Amygdala (tissue), 56 donors: ENCODE measurements at places on chromosomes 4 and X.

GRCh38 chrX:154469880-154470279, 9.2 kb downstream of the LAGE3 start:
- no peak for DNase-seq

DNA sequence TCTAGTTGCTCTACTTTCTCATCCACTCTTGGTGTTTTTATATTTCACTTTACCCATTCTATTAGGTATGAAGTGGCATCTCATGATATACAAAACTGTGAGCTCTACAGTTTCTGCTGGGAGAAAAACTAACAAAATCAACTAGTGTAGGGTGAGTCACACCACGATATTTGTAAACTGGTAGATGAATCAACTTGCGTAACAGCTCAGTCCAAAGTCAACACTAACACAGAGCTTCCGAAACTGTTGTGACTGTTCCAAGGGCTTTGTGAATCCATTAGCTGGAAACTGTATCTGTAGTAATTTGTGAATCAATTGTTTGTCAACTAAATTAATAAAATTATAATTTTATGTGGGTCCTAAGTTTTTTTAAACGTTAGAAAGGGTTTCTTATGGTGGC, 119.8 kb upstream of the TSPAN5 start:
- DNase-seq, result no peak

- DNase-seq, result no peak
Observed at GRCh38 chr4:127623797-127624083, 9.0 kb upstream of the INTU start.

DNA sequence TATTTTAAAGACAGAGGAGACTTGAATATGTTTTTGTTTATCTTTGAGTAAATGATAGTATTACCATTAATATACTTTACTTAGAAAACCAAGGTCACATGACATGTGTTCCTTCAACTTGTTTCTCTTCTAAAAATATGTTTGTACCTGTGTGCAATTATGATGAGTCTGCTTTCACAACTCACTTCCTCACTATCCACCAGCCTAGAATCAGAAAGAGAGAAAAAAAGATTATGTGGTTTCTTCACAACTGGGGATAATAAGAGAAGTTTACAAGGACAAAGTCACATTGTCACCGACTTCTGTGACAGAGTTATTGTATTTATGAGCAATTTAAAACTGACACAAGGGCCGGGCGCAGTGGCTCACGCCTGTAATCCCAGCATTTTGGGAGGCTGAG, 1112.1 kb downstream of the RPA4 start:
- no peak for DNase-seq

DNA sequence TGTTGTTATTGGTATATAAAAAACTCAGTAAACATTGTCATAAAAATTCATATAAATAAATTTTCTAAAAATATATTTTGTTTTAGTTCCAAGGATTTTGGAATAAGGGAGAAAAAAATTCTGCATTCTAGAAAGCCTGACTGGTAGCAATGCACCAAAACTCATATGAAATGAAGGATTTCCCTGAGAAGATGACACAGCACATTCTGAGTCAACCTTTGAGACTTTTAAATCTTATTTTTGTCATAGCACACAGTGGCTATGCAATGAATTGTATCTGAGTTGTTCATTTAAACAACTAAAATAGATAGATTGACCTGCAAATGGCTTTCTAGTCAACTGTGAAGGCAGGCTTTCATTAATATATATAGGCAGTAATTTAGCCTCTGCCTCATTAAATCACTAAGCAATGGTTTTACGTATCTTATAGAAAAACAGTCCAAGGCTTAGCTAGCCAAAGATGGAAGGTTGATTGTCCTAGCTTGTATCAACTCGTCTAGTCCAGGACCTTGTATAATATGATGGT, 239.1 kb upstream of the NEIL3 start:
- DNase-seq, result no peak

GRCh38 chr4:137238456-137239162, 293.7 kb downstream of the PCDH18 start:
- no peak for DNase-seq

GRCh38 chr4:3386526-3386925, 55.2 kb upstream of the HGFAC start:
- DNase-seq, result no peak

DNA sequence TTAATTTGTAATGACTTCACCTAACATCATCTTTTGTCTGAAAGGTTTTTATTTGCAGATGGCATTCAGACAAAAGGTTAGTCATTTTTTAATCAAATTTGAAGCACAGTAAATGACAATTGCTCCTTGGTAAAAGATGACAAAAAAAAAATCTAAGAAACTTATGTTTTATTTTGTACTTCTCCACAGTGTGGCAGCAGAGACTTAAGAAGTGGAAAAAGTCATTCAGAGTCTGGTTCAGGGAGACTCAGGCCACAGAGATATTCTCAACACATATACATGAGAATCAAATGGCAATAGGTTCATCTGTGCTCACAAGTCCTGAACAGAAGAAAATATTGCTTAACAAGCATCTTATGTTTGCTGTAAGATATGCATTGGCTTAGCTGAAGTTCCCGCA, 436.2 kb downstream of the KCNIP4 start:
- no peak for DNase-seq

DNA sequence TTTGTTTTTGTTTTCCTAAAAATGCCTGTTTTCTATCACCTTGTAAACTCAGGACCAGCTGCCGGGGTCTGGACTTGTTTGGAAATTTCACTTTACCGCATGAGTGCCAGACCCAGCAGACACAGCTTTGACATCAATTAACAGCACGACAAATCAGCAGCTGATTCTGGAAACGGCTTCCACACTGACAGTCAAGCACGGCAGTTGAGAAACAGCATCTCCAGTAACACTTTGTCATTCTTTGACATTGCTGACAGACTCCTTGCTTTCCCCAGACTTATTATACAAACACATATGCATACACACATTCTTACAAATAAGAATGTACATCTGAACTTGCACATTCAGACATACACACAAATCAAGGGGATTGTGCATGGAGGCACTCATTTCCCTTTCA, 1017.6 kb upstream of the HS3ST1 start:
- no peak for DNase-seq

DNA sequence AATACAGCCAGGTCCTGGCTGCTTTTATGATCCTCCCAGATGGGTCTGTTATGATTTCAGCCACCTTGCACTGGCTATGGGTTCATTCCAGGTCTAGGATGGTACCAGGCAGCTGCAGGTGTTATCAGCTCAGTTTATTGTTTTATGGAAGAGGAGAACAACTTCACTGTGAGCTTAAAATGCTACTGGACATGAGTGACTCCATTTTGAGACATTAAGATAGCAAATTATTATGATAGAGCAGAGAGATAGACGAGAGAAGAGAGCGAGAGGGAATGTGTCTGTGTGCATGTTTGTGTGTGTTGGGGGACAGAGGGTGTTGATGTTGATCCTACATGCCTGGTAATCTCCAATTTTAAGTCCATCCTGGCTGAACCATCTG, 820.2 kb downstream of the FSTL5 start:
- no peak for DNase-seq

GRCh38 chr4:4226606-4227438, at the start of gene OTOP1:
OTOP1 (minus strand) TSS chr4:4226929; CDS start chr4:4226864, 65 bp downstream.
- no peak for DNase-seq

DNA sequence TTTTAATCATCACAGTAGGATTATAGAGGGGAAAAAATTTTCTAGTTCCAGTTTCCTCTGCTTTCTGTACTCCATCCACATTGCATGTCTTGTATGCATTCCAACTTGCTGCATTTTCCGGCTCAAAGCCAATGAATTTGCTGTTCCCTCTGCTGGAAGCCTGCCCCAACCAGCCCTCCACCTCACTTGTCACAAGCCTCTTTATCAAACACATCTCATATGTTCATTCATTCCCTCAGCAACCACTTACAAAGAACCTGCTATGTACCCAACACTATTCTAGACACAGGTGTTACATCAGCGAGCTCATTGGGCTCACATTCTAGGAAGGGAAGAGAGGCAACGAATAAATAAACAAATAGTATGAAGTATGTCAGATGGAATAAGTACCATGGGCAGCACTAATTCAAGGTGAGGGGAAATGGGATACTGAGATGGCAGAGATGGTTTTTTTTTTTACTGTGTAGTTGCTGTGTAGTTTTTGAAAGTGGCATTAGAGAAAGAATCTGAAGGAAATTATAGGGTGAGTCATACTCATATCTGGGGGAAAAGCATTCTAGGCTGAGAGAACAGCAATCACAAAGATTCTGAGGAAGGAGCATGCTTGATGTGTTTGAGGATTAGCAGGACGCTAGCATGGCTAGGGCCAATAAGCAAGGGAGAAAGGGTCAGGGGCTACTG, 332.5 kb downstream of the PDGFC start:
- DNase-seq, result no peak

- no peak for DNase-seq
Observed at GRCh38 chr4:153112041-153112441, 92.2 kb upstream of the TRIM2 start.

- no peak for DNase-seq
Observed at GRCh38 chrX:155027509-155028066, 944 bp downstream of the FUNDC2 start.

DNA sequence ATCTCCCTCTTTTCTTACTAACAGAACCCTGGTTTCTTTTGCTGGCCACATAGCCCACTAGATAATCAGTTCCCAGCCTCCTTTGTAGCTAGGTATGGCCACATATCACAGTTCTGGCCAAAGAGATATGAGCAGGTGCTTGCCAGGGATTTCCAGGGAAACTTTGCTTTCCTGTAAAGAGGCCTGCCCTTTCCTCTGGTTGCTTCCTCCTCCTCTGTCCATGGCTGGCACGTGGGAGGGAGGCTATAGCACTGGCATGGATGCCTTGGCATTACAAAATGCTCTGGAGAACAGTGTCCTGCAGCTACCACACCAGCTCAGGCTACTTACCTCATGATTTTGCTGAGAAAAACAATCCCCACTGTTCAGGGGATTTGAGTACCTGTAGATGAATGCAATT, 27.5 kb downstream of the RAB33B start:
- no peak for DNase-seq

DNA sequence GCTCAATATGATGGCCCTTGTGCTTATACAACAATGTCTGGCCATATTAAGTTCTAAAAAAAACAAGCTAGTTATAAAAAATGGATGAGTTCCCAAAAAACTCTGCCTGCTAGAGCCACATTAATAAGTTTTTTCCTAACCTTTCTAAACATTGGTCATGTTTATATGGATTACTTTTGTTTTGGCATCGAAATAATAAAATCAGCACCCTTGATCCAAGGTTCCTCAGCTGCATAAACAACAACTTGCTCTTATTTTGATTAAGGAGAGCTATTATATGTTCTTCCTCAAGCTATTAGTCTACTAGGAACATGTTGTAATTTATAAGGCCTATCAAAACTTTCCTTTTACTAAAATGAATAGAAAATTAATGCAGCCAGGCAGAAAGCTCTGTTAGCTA, 48.4 kb downstream of the UNC5C start:
- DNase-seq, result no peak

- no peak for DNase-seq
Observed at GRCh38 chr4:19030048-19030447, 1008.5 kb upstream of the LCORL start.

DNA sequence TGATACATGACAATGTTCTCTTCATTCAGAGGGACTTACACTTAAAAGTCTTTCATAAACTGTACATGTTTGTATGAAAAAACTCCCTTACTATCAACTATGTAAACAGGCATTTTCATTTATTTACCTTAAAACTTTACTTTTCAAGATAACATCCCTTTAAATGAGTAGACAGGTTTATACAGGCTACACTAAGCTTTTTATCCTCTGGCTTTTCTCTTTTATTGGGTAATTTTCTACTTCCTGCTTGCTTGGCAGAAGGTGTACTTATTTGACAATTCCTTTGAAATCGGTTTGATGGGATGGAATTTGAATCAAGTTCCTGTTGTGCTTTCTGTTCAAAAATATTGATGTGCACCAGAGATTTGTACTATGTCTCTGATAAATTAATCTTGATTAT, 81.4 kb downstream of the PTPN13 start:
- no peak for DNase-seq
